ENCODE measurements at places on chromosomes 16 and 17. TPM values are rescaled to one million over a fixed set of nuclear protein-coding genes. Genes with fewer than 3 reads are reported as not detected.
A peak's percentile ranks its signal among the peaks of the same experiment; 100 is the strongest.

AMDHD2 gene
- total RNA-seq, result 12.9 TPM

GAST gene
- not detected for total RNA-seq

ADGRG1 gene
- 31.4 TPM for total RNA-seq

ALOX15B gene
- 0.16 TPM for total RNA-seq

SNRNP25 gene
- 11.4 TPM for total RNA-seq

SMPD3 gene
- total RNA-seq, result 67.2 TPM

FMNL1 gene
- total RNA-seq, result 1.9 TPM

PPL gene
- 0.31 TPM for total RNA-seq

GRIN2A gene
- 10.9 TPM for total RNA-seq

CES5A gene
- total RNA-seq, result 0.16 TPM

- DNase-seq, result no peak
Observed at GRCh38 chr16:75112734-75113491, 3.7 kb downstream of the LDHD start.

DNA sequence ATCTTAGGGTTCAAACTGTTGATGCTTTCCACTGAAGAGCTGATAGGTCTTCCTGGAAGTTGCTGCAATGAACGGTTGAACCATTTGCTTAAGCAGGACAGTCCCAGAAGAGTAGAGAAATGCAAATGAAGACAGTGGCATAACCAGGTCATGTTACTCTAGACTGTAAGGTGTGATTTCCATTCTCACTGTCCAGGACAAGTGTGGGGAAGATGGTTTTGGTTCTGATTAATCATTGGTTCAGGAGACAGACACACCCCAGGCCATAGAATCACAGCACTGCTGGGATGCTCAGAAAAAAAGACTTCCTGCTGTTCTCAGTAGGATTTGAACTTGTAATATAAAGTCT is 34.8 kb upstream of the XYLT2 start:
- DNase-seq, result no peak

DNA sequence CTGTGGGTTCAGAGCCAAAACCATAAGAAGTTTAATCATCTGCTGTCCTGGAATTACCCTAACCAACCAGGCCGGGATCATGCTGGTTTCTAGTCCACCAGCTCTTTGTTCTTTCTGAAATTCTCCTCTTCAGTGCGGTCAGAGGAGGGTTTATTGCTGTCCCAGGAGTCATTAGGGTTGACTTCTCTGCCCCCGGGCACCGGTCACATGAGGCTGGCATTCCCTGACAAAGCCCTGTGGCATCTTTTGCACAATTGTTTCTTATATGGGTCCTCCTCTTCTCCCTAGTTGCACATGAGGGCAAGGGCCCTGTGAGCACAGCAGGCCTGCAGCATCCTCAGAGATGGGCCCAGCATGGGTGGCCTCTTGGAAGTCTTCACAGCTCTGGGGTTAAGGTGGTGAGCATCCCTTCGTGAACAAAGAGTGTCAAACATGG is 243.9 kb downstream of the IRF8 start:
- DNase-seq, result no peak

DNA sequence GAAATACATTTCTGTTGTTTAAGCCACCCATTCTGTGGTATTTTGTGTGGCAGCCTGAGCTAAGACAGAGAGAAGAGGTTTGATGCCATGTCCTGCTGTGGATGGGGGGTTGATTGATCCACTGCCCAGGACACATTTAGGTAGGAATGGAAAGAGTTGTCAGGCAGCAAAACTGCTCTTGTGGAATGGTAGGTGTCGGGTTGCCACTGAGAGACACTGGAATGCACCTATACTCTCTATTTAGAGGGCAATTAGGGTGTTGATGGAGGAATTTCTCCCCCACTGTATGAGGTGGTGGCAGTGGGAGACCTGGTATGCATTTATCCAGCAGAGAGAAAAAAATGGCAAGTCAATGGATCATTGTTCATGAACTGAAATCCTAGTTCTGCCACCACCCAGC is 30.9 kb downstream of the CBLN1 start:
- DNase-seq, result no peak

DNA sequence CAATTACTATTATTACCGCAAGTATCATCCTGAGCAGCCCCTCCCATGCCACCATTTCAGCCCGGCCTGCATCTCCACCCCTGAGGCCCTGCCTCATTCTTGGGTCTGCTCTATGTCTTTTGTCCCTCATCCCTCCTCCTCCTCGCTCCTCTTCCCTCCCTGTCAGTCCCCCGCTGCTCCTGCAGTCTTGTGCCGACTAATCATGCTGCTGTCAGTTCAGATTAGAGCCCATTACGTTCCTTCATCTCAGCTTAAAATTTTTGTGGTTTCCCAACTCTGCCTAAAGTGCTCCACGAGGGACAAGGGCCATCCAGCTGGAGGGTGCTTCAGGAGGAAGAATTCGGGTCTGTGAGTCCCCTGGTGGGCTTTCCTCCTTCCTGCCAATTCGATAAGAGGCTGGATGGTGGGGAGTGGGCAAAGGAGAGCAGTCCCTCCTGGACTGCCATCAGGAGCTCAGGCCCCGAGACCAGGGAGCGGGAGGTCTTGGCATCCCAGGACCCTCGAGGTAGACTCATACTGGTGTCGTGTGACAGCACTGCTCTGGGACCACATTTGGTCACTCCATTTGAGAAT is 32.9 kb upstream of the GOSR2 start:
- DNase-seq, result no peak

- DNase-seq, result no peak
Observed at GRCh38 chr16:81482329-81483063, 37.9 kb downstream of the CMIP start.

DNA sequence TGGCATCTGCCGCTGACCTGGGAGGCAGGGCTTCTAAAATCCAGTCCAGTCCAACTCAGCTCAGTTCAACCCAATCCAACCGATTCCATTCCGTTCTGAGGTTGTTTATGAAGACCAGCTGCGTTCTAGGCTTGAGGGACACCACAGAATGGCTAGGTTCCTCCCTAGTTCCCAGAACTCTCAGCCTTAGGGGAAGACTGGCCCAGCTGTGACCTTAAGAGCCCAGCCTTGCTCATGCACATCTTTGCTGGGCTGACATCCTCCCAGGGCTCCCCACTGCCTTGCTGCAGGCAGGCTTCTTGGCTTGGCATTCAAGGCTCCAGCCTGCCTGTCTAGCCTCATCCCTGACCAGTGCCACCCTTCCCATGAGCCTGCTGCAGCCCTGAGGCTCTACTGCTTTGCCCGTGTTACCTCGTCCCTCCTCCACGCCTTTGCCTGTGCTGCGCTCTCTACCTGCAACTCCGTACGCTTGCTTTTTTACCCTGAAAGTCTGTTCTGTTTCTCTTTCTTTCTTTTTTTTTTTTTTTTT is 7.9 kb downstream of the SLC12A3 start:
- DNase-seq, result no peak

- no peak for DNase-seq
Observed at GRCh38 chr16:46882304-46882939, 1.7 kb upstream of the GPT2 start.

DNA sequence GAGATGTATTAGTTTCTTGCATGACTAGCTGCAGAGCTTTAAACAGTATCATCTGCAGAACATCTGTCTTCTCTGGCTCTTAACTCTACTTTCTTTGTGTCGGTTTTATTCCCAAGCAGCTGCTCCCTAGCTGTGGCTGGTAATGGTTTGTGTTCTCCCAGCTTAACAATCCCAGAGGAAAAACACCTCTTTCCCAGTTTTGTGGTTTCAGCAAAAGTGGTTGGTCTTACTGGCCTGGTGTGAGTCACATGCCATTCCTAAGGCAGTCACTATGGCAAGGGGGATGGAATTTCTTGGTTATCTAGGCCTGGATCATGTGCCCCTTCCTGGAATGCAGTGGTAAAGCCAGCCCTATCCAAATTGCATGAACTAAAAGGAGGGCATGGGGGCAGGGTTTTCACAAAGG is 27.5 kb downstream of the OMG start:
- no peak for DNase-seq

DNA sequence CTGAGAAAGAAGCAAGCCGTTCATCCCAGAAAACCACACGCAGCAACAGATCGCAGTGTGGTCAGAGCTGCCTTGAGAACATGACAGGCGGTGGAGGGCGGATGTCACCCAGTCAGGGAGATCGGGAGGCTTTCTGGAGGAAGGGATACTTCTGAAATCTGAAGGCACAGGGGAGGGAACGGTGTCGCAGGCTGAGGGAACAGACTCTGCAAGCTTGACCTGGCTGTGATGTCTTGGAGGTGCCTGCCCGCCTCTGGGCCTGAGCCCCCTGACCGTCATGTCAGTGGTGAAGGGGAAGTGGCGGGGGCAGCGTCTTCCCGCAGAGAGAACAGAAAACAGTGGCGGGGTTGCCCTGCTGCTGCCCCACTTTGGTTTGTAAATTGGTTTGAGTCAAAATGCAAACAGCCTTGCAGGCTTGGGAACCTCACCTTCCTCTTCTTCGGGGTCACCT is 8.1 kb upstream of the ATP2A3 start:
- DNase-seq, result no peak

- no peak for DNase-seq
Observed at GRCh38 chr16:18855196-18855595, 53.8 kb upstream of the ARL6IP1 start.

DNA sequence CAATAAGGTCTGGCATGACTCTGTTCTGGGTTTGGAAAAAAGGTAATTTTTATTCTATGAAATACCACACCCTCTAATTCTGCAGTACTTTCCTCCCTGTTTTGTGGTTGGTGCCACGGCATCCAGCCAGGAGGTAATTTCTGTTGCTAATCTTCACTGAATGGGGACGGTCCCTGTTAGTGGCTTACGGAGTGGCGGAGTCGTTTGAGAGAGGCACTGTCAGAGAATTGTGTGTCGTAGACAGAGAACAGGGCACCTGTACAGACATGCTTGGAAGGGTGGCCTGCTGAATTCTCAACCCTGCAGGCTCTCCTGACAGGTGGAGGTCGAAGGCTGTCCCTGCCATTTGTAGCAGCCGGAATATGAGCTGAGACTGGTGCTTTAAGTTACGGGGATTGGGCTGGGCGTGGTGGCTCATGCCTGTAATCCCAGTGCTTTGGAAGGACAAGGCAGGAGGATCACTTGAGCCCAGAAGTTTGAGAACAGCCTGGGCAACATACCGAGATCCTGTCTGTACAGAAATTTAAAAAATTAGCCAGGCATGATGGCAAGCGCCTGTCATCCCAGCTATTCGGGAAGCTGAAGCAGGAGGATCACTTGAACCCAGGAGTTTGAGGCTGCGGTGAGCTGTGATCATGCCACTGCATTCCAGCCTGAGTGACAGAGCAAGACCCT is 33.2 kb downstream of the EEF2K start:
- DNase-seq, result no peak

DNA sequence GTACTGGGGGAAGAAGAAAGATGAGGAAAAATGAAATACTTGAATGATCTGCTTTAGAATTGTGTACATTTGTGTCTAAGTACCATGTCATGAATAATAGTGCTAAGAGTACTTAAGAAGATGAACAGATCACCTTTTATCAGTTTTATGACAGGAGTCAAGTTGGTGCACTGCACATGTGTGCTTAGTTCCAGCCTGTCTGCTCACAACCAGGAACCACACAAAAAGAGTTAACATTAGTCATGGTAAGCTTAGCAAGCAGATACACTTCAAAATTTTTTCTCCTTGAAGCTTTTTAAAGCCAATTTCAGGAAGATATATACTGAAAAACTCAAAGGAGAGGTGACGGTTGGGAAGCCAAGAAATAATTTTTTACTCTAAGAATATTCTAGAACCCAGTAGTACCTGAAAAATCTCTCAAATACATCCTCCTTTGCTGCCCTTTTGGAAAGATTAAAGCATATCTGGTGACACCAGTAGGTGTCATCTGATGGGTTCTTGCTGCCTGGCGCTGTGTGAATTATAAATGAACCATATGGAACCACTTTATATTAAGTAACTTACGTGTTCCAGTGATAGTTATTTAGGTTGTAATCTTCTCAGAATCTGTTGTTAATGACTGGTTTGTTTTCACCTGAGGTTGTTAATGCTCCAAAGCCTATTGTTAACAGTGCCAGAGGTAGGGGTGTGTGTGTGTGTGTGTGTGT is 93.4 kb downstream of the MSI2 start:
- no peak for DNase-seq

DNA sequence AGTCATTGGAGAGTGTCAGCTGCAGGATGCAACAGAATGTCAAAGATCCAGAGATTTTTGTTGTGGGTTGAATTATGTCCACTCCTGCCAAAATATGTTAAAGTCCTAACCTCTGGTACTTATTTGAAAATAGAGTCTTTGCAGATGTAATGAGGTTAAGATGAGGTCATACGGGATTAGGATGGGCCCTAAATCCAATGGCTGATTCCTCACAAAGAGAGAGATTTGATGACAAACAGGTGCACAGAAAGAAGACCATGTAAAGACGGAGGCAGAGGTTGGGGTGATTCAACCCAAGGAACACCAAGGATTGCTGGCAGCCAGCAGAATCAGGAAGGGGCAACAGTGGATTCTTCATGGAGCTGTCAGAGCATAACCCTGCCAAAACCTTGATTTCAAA is 34.5 kb upstream of the USP22 start:
- no peak for DNase-seq

GRCh38 chr16:86287664-86288201 is 222.6 kb upstream of the FOXF1 start:
- no peak for DNase-seq

- peak; percentile 21 for DNase-seq
Observed at GRCh38 chr16:87464691-87465300, 28.0 kb downstream of the ZCCHC14 start.

GRCh38 chr17:37648555-37648954 is 5.3 kb upstream of the DDX52 start:
- DNase-seq, result no peak

DNA sequence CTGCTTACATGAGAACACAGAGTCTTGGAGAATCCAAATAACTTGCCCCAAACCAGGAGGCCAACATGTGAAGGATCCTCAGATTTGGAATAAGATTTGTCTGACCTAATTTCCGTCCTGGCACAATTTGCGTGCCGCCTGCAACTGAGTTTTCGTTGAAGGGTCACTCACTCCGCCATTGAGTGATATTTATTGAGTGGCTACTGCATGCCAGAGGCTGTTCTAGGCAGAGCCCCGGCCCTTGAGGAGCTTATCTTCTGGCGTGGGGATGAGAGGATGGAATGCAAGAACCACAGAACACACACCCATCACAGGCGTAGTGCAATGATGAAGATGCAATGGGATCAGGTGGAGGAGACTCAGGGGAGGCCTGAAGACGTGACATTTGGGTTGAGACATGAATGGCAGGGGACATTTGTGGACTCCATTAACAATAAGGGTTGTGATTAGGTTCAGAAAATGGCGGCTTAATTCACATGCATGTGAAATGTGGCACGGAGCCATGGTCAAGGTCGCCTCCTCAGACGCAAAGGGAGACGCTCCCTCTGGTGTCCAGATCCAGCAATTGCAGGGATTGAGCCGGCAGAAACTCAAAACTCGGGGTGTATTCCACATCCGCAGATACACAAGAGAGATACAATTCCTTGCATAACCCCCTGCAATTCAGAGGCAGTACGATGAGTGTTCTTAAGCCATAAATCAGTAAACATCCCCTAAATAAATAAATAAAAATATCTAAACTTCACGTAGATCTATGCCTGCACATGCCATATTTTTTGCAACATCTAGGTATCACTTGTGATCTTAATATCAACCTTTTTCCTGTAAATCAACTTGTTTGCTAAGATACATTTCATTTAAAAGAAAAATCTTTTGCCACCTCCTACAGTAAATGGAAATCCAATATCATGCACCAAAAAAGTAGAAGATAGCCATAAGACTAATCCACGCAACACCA is 57.9 kb upstream of the CACNG4 start:
- DNase-seq, result peak; percentile 43
